ENCODE measurements at places on chromosomes 16 and 17.

GRCh38 chr16:69319826-69320739 lies 8.9 kb downstream of the VPS4A start:
- no peak for DNase-seq

DNA sequence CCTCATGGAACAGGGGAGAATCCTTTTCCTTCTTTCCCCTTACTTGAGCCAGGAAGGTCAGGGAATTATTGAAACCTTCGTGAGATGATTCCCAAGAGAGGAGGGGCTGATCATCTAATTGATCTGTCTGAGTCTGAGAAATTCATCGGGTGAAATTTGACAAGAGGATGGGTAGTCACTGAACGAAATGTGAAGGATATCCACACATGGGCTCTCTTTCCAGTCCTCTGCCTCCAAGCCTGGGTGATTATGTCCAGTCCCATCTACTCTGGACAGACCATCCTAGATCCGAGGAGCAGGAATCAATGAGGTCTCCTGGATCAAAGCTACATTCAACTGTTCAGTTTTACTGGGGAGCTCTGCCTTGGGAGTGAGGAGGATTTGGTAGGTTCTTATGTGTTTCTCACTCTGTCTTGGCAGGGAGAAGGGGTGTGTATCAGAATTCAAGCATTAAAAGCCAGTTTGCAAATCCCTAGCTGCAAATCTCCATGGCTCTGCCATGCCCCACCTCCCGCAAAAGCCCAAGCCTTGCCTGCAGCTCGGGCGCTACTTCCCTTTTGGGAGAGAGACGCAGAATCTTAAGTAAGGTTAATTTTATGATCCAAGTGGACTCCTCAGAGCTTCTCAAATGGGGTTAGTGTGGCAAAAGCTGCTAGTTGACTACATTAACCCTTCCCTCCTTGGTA lies 47.1 kb upstream of the TEKT3 start:
- no peak for DNase-seq

GRCh38 chr16:19142939-19143598 lies 25.0 kb upstream of the SYT17 start:
- no peak for DNase-seq

- DNase-seq: no peak
Measured at GRCh38 chr17:64661726-64661975, 456 bp downstream of the SMURF2 start.

GRCh38 chr17:27511168-27511883 lies 55.1 kb downstream of the KSR1 start:
- DNase-seq: no peak

- no peak for DNase-seq
Measured at GRCh38 chr16:4053301-4053845, 62.9 kb downstream of the ADCY9 start.

DNA sequence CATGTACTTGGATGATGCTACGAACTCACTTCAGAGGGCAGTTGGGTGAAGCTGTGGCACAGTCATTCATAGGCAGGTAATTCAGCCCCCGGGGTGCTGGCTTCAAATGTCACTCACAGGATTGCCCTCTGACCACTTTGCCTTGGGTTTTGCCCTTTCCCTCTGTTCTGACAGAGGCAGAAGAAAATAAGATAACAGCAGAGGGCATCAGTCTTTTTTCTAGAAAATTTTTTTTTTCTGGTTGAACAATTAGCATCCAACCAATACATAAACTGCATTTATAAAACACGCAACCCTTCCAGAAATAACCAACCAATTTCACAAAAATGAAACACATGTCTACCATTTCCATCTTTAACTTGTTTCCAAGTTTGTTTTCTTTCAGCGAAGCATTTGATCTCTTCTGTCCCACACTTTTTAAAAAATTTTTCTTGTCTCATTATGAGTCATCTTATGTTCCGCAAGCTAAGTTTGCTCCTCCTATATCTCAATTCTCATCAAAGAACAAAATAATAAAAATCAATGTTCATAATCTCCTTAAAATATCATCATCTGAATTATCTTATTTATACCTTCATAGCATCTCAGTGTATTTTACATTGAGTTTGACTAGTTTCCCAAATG lies 15.6 kb downstream of the NACA2 start:
- DNase-seq: no peak

- DNase-seq: no peak
Measured at GRCh38 chr16:52500963-52501362, 46.0 kb downstream of the TOX3 start.

DNA sequence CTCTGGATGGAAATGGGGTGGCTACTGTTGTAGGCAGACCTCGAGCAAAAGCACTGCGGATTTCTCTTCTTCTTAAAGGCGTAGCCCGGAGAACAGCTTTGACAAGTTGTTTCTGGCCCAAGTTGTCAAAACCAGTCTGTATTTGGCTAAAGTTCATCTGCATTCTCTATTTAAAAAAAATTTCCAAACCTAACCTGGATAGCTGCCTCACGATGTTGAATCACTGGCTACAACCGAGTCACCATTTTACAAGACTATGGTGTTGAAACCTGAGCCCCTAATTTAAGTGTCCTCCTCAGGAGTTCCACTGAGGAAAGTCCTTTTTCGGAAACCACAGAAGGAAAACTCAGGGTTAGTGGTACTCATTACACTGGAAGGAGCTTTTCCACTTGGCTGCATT lies 1.5 kb downstream of the SLC16A6 start:
- DNase-seq: no peak

DNA sequence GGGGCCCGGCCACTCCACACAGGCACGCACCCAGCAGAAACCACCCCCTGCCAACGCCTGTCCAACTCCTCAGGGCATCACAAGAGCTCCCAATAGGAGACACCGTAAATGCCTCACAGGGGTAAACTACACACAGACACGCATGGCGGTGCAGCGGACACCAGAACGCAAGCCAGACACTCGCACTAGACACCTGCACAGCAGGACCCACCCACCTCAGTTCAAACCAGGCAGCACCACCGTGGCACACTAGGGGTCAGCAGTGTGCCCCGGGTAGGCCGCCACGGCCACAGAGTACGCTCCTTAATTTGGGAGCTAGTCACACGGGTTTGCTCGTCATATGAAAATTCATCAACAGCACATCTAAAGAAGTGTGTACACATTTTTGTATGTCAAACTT lies 3.4 kb downstream of the SLC38A10 start:
- peak; percentile 25 for DNase-seq

GRCh38 chr17:57357830-57358430 lies 101.6 kb downstream of the MSI2 start:
- no peak for DNase-seq

GRCh38 chr17:77948690-77949114 lies 9.8 kb upstream of the TNRC6C start:
- DNase-seq: no peak

GRCh38 chr16:10930755-10931093 lies 11.5 kb downstream of the DEXI start:
- DNase-seq: no peak

DNA sequence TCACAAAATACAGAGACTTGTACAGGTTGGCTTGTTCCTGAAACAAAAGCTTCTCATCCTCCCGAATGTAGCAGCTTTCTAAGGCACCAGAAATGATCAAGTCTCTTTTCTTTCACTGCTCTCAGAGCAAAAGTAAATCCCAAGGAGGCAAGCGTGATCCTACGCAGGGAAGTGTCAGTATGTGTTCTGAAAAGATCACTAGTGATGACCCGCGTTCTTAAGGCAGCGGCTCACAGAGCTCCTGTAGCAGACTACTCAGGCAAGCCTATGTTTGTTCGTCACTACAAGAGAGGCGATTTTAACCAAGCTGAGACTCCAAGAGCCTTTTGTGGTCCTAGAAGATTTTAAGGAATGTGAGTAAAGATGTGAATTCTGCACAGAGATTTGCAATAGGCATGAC lies 34.5 kb downstream of the WIPI1 start:
- DNase-seq: no peak

DNA sequence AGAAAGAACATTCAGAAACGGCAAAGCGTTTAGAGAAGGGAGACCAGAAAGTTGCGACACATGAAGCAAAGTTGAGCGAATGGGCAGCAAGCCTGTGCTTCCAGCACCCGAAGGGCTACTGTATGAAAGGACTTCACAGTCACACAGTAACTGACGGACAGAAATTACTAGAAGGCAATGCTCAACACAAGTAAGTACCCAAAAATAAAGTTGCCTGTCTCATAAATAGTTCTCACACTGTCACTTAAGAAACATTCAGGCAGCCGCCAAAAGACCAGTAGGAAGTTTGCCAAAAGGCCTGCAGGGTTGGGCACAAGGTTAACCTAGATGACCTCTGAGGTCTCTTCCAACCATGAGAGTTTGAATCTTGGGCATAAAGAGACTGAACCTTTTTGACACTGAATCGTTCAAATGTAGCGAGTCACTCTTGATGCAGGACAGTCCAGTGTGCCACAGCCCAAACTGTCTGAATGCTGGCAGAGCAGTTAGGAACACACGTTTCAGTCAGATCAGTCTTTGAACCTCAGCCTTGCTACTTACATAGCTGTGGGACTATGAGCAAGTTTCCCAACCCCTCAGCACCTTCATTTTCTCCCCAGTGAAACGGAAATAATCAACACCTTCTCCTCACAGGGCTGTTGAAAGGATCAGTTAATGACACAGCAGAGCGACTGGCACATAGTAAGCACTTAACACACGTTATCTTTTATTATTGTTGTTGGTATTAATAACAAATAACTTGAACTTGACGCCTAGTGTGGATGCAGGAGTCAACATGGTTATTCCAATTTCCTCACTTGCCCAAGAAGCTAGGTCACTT lies 10.4 kb downstream of the NCBP3 start:
- DNase-seq: no peak

DNA sequence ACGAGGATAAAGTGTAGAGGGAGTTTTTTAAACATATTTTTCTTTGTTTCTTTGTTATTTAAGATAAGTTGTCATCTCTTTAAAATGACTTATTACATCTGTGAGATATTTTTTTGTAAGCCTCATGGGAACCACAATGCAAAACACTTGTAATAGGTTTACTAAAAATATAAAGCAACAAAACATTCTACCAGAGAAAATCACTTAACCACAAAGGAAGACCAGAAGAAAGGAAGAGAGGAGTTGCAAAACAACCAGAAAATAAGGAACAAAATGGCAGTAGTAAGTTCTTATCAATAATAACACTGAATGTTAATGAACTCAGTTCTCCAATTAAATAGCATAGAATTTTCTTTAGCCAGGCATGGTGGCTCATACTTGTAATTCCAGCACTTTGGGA lies 22.9 kb downstream of the DHRS7B start:
- DNase-seq: no peak

- no peak for DNase-seq
Measured at GRCh38 chr17:42392692-42393415, 4.6 kb upstream of the STAT3 start.

DNA sequence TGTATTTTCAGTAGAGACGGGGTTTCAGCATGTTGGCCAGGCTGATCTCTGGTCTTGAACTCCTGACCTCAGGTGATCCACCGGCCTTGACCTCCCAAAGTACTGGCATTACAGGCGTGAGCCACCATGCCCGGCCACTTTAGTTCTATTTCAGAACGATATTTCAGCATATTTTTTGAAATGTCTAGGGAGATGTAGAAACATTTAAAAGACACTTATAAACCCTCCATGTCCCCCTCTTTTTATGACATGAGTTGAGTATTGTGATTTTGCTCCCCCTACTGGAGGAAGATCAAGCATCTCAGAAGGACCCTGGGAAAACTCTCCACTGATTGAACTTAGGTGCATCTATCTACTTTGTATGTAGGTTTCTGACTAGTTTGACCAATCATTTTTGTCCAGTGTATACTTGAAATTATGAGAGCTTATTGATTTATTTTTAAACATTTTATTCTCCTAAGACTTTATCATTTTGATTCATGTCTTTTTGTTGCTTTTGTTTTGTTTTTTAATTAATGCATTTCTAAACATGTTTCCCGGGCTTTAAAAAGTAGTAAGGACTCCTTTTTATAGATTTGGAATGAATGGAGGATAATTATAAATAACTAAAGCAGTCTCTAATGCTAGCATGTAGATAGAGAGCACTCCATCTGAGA lies 105.1 kb downstream of the CHD9 start:
- no peak for DNase-seq

DNA sequence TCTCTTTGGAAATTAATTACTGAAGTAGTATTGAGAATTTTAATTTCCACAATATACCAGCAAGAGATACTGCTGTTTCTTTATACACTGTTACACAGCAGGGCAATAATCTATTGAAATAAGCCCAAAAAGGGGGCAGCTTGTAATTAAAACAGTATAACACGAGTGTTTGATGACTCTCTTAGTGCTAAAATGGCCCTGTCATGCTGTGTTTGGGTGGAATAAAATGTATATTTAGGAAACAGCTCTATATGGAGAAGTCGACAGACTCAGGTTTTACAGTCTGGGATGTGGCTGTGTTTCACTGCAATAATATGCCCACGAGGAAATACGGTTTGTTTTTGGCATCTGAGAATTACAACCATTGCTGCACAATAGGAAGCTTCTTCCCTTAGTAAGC lies 537.7 kb upstream of the HSBP1 start:
- no peak for DNase-seq

GRCh38 chr17:79203016-79203415 lies 128.4 kb downstream of the ENGASE start:
- DNase-seq: no peak

DNA sequence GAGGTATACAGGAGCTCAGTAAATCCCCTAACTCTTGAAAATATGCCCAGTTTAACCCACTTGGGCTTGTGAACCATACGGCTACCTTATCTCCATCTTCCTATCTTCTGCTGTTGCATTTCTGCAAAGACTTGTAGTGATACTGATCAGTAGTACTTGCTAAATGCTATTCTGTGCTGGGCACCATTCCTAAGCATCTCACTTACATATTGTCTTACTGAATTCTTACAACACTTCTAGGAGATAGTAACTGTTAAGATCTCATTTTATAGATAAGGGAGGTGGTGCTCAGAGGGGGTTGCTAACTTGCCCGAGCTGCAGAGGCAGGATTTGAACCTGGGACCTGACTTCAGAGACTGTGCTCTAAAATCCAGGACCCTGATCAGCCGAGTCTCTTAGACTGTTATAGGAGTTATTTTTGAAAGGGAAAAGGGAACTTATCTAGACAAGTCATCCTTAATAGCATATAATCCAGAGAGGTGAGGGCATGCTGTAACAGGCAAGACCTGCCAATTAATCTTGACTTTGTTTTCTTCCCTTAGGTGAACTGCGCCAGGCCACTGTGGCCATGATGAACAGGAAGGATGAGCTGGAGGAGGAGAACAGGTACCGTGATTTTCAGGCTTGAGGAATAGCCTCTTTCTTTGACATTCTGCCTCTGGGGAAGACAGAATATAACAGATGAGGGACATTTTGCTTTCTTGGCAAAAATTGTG lies 149.7 kb downstream of the SNX29 start:
- DNase-seq: no peak

- DNase-seq: no peak
Measured at GRCh38 chr17:44402564-44403172, 13.2 kb upstream of the ITGA2B start.

GRCh38 chr16:55811811-55812210 lies 21.1 kb downstream of the CES1 start:
- no peak for DNase-seq

DNA sequence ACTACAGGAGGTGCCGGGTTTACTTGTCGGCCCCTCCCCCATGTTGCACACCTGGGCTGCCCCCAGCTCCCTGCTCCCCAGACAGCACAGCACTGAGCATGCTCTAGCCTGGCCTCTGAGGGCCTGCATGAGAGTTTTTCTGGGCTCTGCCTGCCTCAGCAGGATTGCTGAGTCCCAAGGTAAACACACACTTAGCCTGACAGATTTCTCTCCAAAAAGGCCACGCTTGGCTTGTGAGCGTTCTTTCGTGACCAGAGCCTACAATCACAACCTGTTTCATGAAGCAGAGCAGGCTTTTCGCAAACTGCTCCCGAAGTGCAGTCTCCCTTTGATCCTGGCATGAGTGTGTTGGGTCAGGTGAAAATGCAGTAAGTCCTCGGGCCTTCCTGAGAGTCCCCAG lies 9.8 kb upstream of the CD300E start:
- DNase-seq: no peak

GRCh38 chr17:80433916-80434666 lies 19.1 kb downstream of the ENDOV start:
- DNase-seq: no peak

Measured in activated naive CD4-positive, alpha-beta T cell (primary cell).